ENCODE measurements at places on chromosomes 2 and 18.

- DNase-seq = no peak
Measured at GRCh38 chr2:43302182-43302960, 76.0 kb upstream of the ZFP36L2 start.

DNA sequence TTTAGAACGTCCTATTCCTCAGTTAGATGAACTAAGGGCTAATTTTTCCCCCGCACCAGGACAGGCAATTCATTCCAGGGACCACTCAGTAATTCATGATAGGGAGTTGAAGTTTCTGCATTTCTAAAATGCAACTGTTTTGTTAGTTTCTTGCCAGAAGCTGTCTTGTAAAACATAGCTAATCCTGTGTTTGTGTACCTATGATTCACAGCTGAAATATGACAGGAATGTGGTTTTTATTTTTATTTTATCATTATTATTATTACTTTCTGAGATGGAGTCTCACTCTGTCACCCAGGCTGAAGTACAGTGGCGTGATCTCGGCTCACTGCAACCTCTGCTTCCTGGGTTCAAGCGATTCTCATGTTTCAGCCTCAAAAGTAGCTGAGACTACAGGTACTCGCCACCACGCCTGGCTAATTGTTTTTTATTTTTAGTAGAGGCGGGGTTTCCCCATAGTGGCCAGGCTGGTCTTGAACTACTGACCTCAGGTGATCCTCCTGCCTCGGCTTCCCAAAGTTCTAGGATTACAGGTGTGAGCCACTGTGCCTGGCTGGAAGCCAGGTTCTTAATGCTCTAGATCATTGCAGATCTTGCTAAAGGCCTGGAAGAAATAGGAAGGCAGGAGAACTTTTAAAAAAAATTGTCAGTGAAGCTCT lies 154.8 kb upstream of the FHL2 start:
- DNase-seq = no peak

GRCh38 chr2:67256892-67257291 lies 140.2 kb upstream of the ETAA1 start:
- no peak for DNase-seq

- DNase-seq = no peak
Measured at GRCh38 chr2:30869988-30870387, 62.7 kb upstream of the CAPN13 start.

GRCh38 chr18:57149051-57149450 lies 2.2 kb downstream of the BOD1L2 start:
- DNase-seq = no peak

- no peak for DNase-seq
Measured at GRCh38 chr18:11953113-11953512, 28.2 kb upstream of the IMPA2 start.

DNA sequence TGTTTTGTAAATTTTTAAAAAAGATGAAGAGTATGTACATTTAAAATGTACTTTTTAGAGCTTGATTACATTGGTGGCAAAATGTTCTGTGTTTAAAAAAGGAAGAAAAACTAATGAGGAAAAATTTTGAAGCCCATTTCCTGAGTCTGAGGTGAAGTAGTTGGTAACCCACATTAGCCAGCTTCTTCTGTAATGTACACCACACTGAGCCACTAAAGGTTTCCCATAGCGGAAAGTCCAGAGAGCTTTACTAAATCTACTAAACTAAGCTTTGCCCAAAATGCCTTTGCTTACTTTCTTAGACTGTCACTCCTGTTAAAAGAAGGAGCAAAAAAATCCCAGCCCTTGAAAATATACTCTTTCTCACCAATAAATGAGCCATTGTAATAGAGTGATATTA lies 804.8 kb upstream of the ZEB2 start:
- no peak for DNase-seq

DNA sequence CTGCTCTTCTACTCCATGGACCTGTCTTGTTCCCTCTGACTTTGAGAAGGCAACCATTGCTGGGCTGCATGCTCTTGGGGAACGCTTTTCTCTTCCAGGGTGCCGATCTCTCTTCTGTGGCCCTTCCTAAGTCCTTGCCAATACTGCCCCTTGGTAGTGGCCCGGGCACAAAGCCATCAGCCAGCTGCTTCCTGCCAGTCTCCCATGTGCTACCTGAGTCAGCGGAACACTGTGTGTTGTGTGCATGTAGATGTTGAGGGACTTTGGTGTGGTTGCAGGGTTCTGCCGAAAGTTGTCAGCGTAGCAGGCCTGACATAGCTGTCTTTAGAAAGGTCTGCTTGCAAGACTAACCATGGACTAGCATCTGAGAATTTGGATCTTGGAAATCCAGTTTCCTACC lies 35.4 kb downstream of the MGAT5 start:
- peak; percentile 22 for DNase-seq

GRCh38 chr2:109331896-109332848 lies 203.2 kb downstream of the SH3RF3 start:
- DNase-seq = no peak

GRCh38 chr2:107068069-107068916 lies 182.3 kb upstream of the ST6GAL2 start:
- no peak for DNase-seq

GRCh38 chr2:120715941-120716340 lies 19.7 kb upstream of the GLI2 start:
- no peak for DNase-seq

DNA sequence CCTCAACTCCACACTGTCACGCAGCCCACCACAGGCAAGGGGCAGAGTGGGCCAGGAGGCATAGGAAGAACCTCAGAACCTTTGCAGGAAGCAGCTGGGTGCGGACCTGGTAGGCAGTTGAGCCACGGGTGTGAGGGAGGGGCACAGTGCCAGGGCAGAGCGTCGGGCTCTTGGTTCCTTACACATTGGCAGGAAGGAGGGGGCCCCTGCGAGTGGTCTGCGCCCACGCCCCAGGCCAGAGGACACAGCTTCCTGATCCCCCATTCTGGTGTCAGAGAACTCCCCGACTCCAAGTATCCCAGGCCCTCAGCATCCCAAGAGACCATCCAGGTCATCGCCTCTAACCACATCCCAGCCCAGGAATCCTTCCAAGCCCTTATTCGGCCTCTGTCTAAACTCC lies 61.5 kb downstream of the TNS1 start:
- DNase-seq = no peak
